ENCODE measurements at places on chromosomes 6 and 20.

DNA sequence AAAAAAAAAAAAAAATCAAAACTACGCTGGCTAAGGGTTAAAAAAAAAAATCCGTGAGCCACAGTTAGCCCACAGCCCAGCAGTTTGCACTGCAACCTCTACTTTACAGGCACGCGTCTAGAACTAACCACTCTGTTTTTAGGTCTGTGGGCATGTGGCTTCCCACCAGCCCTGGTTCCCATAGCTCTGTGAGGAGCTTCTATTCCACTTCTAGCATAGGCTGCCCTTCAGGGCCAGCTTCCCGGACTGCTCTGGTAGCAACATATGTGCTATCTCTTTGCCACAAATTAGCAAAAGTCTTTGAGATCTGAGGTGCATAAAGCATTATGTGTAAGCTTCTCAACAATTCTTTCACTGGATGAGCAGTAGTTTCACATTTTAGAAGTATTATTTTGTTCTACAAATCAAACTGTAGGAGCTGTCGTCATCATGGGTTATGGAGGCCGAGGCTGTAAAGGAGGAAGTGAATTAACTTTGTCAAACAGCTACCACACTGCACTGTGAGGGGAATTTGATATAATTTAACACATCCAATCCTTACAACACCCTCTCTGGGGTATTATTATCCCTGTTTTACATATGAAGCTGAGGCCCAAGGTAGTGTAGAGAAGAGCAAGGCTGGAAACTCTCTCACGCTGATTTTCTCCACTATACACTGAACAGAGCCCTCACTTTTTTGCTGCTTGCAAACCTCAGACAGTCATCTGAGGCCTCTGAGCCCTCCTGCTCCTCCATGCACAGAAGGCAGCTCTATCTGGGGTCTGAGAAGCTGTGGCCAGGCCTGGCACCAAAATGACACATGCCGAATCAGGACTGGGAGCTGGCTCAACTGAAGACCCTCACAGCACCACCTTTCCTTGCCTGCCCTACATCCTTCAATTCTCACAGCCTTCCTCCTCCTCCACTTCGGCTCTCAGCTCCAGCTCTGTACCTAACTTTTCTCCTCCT is 35.4 kb downstream of the MAN1A1 start:
- DNase-seq: no peak

DNA sequence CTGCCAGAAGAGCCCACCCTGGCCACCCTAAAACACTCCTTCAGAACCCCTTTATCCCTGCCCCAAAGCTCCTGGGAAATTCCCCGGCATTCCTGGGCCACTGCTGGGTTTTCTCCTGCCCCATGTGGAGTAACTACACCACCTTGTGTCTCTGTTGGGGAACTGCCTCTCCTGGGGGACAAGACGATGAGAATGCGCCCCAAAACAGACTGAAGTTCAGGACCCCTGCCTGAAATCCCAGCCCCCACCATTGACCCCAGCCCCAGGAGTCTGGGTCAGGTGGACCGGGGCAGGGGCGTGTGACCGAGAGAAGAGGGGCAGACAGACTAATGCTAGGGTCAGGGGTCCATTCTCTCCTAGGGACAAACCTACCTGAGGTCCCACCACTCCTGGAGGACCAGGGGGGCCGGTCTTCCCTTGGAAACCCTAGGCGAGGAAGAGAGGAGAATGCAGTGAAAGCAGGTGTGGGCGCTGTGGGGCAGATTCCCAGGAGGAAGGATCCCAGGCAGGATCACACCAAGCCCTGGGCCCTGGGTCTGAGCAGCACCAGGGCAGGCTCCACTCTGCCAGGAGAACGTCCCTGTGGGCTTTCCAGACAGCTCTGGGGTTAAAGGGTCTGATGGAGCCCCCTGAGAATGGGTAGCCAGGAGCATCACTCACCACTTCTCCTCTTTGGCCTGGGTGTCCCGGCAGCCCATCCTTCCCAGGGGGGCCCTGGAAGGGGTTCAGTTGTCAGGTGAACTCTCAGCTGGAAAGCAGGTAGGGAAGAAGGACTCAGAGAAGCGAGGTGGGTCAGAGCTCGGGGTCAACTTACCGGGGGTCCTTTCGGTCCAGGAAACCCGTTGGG is 19.4 kb downstream of the COL11A2 start:
- DNase-seq: no peak

- DNase-seq: no peak
These were observed 15.1 kb upstream of the RTF2 start for GRCh38 chr20:56453352-56453751.

DNA sequence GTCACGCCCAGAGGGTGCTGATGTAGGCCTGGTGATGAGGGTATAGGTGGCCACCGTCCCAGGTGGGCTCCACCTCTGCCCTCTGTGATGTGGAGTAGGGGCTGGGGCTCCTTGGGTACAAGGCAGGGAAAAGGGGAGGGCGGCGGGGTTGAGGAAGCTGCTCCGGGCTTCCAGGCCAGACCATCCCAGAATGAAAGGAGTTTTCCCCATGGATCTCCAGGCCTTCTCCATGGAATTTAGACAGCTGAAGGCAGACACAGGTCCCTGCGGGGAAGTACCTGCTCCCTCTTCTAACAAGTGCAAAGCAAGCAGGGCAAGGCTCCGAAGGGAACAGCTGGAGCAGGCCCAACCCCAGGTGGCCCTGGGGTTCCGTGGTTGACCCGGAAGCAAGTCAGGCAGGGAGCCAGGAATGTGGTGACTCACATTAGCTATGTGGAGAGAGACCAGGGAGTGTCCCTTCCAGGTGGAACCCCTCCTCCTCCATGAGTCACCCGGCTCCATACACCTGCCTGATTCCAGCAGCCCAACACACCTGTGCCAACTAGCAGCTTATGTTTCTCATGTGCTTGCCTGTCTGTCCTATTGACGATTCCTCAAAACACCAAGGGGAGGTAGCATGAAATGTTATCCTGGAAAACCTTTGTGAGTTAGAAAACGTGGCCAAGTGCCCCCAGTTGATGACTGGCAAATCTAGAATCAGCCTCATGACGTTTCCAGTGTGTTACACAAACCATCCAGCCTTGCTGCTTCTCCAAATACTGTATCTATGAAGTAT is 59.7 kb upstream of the SNX9 start:
- DNase-seq: no peak

- no peak for DNase-seq
These were observed 102.5 kb downstream of the NOL4L start for GRCh38 chr20:32482442-32483261.

GRCh38 chr6:25085756-25086155 is 150.0 kb upstream of the RIPOR2 start:
- no peak for DNase-seq

DNA sequence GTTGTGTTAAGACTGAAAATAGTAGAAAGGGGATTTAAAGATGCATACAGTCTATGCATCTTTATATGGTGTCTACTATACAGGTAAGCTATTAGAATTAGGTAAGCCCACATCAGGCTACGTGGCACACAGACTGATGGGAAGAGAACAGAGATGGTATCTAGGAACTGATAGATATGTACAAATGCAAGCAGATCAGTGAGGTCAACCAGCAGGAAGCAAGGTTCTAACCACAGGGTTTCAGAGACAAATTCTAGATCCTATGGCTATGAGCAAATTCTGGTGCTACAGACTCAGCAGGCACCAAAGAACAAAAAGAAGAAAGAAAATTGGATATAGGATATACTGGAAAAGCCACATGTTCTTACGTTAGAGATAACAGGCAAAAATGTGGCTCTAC is 110.6 kb downstream of the TRDN start:
- DNase-seq: no peak

GRCh38 chr6:23213193-23213592 is 643.8 kb downstream of the HDGFL1 start:
- no peak for DNase-seq

DNA sequence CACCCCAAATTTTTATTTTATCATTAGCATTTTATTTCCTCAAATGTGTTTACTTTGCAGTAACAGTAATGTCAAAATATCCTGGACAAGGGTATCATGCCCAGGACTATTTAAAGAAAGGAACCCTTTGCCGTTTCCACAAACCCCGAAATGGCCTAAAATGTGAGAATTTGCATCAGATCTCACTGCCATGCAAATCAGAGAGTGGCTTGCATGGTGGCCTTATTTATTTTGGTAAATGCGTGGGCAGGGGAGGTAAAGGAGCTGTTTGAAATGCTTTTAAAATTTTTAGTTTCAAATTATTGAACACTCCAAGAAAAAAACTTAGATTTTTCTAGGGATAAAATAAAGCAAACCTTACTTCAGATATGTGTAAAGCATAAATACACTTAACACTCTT is 43.8 kb downstream of the ADAT2 start:
- no peak for DNase-seq

GRCh38 chr20:8401556-8401955 is 269.5 kb downstream of the PLCB1 start:
- no peak for DNase-seq

DNA sequence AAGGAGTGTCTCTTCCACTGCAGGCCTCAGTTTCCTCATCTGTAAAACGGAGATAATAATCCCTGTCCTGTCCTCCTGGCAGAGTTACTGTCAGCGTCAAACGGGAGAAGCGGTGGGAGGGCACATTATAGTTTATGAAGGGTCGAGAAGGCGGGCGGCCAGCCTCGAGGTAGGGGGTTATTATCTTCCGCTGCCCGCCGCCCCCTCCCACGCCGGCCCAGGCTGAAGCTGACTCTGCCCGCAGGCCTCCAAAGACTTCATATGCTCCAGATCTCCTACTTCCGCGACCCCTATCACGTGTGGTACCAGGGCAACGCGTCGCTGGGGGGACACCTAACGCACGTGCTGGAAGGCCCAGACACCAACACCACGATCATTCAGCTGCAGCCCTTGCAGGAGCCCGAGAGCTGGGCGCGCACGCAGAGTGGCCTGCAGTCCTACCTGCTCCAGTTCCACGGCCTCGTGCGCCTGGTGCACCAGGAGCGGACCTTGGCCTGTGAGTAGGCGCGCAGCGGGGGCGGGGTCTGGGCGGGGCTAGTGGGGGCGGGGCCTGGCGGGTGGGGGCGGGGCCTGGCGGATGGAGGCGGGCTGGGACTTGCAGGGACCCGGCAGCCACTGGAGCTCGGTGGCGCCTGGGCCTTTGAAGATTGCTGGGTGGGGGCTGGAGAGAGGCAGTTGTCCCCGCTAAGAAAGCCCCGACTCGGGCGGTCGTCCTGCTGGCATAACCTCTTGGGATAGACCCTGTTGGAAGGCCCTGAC is 2.8 kb downstream of the PROCR start:
- no peak for DNase-seq

GRCh38 chr20:52972190-52972937 is at the start of gene TSHZ2:
Gene TSHZ2 (plus strand): TSS chr20:52972358. CDS start chr20:52973294, 936 bp downstream.
- DNase-seq: no peak

- DNase-seq: no peak
These were observed 474.2 kb downstream of the KIF16B start for GRCh38 chr20:16098890-16099639.

- no peak for DNase-seq
These were observed 23.6 kb downstream of the NTSR1 start for GRCh38 chr20:62732031-62732760.

GRCh38 chr20:58065508-58066361 is 162.7 kb downstream of the ANKRD60 start:
- peak; percentile 17 for DNase-seq

- peak; percentile 56 for DNase-seq
These were observed 267.7 kb upstream of the FOXQ1 start for GRCh38 chr6:1044040-1044836.

GRCh38 chr6:1801401-1801800 is 191.7 kb downstream of the FOXC1 start:
- no peak for DNase-seq

GRCh38 chr6:110661414-110661813 is 153.9 kb downstream of the CDK19 start:
- no peak for DNase-seq

- DNase-seq: no peak
These were observed 619.7 kb downstream of the HACE1 start for GRCh38 chr6:104239971-104240370.

DNA sequence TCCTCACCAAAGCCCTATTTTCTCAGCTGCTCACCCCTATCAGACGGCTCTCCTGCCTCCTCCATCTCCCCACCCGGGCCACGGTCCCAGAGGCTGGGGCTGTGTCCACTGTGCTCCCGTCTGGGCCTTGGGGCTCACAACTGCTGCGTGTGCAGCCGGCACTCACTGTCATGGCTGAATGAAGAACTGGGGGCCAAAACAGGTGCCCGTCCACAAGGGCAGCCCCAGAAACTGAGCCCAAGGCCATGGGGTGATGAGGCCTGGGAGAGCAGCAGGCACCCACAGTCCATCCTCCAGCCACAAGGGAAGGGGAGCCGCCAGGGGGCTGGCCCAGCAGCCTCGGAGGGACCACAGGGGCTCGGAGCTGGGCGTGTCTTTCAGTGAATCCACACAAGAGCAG is 159.5 kb downstream of the DLL1 start:
- DNase-seq: peak; percentile 50

DNA sequence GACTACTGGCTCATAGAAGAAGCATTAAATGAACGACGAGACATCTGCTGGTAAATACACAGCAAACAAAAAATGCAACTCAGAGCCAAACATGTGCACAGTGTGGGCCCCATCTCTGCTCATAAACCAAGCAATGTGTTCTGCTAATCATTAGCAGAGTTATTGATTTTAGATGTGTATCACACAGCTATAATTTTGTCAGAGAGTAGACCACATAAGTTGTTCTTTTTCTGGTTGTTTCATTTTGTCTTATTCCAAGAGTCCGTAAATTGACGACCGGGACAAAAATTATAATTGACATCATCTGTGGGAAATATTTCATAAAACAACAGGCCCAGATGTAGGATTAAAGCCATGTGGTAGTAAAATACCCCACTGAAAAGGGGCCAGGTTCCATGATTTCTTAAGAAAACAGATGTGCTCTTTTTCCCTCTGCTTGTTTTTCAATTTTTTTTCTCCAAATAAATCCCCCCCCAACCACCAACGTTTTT is 423.6 kb downstream of the HAO1 start:
- no peak for DNase-seq

All from coronary artery (tissue), 2 donors.